Ureter (tissue), 1 donor: ENCODE measurements at places on chromosomes 2 and 18. TPM values are rescaled to one million over a fixed set of nuclear protein-coding genes. Genes with fewer than 3 reads are reported as not detected.

Gene MYO3B
- 14.1 TPM for total RNA-seq

Gene GALNT13
- 13.6 TPM for total RNA-seq

Gene AUP1
- 98.5 TPM for total RNA-seq

Gene SLC30A3
- not detected for total RNA-seq

Gene CCDC85A
- total RNA-seq = 1.5 TPM

Gene APCDD1
- 98.4 TPM for total RNA-seq

Gene FSHR
- total RNA-seq = not detected

DNA sequence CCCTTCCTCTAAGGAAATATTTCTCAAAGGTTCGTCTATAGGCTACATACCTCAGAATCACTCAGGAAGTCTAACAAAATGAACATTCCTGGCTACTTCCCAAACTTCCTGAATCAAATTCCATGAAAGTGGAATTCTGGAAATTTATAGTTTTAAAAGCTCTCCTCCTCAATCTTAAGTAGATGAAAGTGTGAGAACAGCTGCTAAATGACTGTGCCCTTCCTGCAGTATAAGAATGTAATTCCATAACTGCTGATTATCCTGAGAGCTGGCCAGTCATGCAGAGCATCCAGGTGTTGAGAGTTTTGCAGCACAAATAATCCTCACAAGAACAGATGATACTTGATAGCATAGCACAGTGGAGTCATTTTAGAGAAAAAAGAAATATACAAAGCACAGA is 265.0 kb downstream of the KCNJ3 start:
- DNase-seq = no peak

DNA sequence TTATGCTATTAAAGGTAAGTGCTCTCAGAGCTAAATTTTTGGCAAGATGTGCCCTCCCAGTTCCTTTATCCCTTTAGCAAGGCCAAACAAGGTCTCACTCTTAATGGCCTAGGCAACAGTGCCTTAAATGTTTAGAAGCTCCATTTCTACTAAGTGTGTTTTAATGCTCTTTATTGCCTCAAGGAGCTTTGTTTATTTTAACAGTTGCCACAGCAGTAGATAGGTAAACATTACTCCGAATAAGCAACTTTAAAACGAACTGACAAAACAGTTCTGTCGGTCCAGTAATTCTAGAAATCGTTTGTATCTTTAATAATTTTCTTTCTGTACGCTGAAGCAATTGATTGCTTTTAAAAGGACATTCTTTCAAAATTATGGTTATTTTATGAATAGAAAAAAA is 74.5 kb downstream of the PIEZO2 start:
- no peak for DNase-seq

GRCh38 chr2:119293900-119294299 is 70.3 kb downstream of the STEAP3 start:
- no peak for DNase-seq

DNA sequence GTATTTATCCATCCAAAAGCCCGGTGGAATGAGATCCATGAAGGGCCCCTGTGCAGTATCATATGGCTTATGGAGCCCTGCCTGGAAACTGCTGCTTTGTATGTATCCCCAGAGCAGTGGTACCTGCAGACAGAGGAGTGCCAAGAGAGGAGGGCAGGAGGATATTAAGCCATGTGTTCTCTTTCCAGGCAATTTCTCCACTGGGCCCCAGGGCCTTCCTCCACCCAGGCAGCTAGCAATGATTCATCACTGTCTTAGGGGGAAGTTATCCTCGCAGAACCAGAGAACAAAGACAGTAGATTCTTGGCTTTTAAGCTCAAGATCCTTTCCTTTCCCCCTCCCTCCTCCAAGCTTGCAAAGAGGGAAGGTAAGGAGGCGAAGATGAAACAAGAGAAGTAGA is 98.1 kb downstream of the LRRC30 start:
- DNase-seq = no peak

- no peak for DNase-seq
Measured at GRCh38 chr2:225920621-225921220, 521.2 kb downstream of the NYAP2 start.

DNA sequence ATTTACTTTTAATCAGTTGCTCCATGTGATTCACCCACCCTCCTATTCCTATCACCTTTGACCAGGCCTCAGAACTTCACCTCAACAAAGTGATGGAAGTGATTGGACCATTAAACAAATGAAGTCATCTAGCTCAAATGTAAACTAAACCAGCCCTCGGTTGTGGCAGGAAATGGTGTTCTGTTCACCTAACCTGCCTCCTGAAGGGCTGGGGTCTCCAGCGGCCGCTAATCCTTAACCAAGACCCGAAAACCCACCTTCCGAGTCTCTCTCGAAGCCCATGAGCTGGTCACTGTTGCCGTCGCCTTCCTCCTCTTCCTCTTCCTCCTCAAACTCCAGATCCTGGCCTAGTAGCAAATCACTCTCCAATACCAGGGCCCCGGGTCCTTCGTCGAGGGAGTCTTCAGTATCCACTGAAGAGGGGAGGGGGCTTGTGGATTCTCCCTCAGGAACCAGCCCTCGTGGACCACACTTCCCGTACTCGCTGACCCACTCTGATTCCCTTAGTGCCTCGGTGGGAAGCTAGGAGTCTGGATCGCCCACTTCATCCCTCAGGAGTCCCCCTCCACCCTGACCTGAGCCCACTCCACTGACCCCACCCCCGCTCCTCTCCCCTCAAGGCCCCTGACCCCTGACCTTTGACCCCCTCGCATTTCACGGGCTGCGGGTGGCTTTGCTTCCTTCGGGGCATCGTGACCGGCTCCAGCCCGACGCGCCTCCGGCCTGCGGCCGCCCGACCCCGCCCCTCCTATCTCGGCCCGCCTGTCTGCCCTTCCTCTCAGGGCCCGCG is 503 bp downstream of the ZNF513 start:
- DNase-seq = peak; percentile 83

DNA sequence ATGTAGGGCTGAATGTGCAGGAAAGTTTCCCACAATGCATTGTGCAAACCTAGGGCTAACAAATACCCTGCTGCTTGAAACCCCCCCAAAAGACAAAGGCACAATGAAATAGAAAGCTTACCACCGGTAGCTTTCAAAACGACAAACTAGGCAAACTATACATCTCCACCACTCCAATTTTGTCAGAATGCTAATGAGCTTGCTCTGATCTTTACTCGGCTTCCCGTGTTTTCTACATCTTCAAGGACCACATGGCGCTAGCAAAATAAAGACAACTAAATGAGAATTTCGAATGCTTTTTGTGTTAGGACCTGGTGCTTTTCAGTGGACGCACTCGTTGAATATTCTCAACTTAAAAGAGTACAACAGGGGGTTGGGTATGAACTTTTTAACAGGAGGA is 37.2 kb upstream of the OTX1 start:
- no peak for DNase-seq

GRCh38 chr2:9092383-9093282 is 89.1 kb upstream of the MBOAT2 start:
- no peak for DNase-seq

DNA sequence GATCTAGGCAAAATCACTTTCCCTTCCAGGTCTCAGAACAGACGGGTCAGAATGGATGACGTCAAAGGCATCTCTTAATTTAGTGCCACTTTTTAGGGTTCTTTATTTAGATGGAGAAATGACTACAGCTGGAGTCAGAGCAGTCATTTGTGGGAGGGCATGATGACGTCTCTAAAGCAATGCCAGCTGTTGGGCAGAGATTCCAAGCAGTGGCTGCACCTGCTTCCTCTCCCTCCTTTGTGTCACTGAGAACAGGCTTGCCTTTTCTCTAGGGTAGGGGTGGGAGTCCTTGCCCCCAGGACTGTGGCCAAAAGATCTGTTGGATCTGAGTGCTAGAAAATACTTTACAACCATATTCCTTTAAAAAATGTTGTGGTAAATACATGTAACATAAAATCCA is 28.7 kb upstream of the SKOR2 start:
- no peak for DNase-seq

DNA sequence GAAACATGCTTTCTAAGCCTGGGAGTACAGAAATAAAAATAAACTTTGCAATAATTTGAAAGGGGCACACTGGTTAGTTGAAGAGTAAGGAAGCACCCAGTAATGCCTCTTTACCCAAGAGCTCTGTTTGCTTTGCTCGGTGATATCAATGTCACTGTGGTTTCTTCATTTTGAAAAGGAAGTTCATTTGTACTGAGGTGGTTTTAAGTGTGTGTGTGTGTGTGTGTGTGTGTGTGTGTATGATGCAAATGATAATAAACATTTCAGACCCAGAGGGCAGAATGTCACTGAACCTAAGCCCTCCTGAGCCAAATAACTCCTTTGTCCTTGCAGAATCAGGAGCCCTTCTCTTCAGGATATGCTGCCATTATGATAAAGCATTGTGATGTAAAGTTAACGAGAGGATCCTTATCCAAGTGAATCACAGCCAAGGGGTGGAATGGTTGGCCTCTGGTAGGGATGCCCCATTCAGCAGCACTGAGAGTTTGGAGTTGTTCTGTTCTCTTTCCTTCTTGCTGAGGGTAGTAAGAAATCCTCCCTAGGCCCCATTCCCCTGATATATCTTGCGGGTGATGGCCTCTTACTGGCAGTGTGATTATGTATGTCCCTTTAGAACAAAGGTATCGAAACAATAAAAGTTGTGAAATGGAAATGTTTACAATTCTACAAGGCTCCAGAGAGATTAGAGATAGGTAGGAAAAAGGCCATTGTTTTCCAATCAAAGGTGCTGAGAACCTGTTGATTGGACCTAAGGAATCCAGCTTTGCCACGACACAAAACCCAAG is 7.6 kb downstream of the ITGA6 start:
- no peak for DNase-seq

DNA sequence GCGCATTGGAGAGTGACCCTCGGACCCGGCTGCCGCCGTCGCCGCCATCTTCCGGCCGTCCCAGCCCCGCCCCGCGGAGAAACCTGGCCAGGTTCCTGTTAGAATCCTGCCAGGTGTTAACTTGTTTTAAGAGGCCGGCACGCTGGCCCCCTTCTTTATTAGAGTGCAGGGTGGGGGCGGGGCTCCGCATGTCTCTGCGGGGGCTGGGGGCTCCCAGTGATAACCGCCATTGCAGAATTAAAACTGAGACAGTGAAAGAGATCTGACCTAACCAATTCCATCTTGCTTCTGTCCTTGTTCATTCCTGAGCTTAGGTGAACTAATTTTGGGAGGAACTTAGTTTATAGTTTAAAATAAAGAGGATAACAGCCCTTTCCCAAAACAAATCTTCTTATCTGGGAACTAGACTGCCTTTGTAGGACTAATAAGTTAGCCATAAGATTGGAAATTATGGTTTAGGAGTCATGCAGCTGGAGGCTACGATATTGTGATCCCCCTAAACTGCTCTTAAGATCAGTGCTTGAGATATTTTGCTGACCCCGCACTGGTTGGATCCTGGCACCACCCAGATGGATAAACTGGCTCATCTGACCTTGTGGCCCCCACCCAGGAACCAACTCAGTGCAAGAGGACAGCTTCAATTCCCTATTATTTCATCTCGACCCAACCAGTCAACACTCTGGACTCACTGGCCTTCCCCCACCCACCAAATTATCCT is 543 bp upstream of the STARD7 start:
- DNase-seq = no peak

DNA sequence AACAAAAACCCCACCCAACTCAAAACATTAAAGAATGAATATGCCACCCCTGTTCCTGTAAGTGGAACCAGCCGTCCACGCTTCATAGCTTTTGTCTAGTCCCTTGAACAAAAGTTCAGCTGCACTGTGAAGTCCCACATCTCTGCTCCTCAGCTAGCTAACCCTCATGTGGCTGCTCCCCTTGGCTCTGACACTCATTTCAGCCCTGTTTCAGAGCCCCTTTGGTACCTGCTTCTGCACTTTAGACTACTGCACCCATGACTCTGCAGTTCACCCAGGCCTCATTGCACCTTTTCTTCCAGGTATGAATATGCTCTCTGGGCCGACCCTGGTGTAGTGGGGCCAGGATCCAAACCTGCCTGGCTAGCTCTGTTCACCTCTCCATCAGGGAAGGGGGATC is 155.3 kb downstream of the DIS3L2 start:
- DNase-seq = no peak

- DNase-seq = no peak
Measured at GRCh38 chr2:164842624-164842966, 972 bp upstream of the COBLL1 start.

DNA sequence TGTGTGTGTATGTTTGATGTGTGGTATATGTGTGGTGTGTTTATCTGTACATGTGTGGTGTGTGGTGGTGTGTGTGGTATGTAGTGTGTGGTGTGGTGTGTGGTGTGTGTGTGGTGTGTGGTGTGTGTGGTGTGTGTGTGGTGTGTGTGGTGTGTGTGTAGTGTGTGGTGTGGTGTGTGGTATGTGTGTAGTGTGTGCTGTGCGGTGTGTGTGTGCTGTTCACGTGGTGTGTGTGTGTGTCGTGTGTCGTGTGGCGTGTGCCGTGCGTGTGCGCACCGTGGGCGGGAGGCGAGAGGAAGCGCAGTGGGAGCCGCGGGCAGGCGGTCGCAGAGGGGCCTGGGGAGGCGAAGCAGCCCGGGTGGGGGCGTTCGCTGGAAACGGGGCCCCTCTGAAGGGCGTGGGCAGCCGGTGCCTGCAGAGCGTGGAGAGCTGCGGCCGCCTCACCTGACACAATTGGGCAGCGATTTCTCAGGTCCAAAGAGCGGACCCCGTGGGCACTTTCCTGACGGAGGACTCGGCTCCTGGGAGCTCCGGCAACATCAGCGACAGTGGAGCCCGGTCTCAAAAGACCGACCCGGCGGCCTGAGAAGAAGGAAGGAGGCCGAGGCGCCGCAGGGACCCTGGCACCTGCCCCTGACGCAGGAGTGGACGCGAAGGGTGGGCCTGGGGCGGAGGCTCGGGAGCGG is 741.1 kb upstream of the SALL3 start:
- no peak for DNase-seq

DNA sequence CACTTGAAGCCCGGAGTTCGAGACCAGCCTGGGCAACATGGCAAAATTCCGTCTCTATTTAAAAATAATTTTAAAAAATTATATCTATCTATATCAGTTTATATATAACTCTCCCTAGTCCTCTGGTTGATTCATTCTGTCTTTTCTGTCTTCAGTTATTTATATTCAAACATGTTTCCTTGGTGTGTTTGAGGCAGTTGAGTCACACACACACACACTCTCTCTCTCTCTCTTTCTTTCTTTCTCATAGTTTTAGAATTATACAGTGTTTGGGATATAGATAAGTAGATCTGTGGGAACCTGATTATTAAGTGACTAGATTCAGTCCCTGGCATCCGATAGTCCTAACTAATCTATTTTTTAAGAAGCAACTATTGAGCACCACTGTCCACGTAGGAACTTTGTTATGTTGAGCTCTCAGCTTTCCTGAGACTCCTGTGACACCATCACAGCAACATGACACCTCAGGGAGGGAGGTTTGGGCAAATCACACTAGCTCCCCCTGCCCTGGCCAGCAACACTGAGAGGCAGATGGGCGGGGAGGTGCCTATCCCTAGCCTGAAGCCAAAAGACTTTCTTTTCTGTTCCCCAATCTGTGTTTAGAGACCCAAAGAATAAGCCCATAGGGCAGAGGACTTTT is 482.7 kb downstream of the DLGAP1 start:
- DNase-seq = no peak

- no peak for DNase-seq
Measured at GRCh38 chr18:34971313-34971712, 69.9 kb upstream of the MAPRE2 start.
